ENCODE measurements at places on chromosomes 13 and 19.

DNA sequence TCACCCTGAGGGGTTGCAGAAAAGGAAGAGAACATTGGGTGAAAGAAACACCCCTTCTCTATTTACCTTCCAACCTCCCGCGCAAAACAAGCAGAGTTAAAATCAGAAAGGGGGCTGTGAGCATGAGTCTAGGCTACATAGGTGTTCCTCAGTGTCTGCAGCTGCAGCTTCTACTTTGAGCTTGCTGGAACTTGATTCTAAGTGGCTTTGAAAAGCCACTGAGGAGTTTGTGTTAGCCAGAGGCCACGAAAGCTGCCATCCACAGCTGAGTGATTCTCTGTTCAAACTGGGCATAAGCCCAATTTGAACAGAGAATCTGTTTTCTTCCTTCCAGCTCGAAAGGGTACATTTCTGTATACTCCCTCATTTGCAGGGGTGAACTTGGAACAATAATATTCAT lies 343.9 kb downstream of the PCDH9 start:
- DNase-seq: no peak

DNA sequence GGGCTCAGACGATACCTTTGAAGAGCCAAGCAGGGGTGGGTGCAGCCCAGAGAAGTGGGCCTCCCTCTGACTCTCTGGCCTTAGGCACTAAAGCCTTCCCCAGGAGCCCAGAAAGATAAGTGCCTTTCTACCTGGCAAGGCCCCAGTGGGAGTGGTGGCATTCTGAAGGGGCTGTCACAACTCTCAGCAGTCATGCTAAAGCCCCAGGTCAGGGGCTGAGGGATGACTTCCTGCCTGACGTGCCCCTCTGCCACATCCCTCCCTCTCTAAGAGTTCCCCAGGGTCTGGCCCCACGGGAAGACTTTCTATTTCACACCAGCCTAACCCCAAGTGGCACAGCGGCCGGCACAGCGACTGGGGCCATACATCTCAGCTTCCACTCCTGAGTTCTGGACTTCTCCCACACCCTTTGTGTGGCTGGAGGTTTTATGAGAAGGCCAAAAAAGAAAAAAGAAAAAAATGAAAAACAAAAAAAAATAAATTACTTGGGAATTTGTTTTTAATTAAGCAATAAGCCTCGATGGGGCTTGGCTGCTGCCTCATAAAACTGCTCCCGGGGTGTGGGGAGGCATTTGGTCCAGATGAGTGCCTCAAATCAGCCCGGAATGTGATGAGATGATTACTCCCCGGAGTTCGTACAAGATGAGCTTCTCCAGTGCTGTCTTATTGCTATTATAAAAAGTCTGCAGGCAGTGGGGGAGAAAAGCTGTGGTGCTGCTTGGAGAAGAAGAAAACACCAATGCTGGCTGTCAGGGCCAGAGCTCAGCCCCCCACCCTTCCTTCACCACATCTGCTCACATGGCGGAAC lies 28.5 kb upstream of the PLEKHF1 start:
- no peak for DNase-seq

DNA sequence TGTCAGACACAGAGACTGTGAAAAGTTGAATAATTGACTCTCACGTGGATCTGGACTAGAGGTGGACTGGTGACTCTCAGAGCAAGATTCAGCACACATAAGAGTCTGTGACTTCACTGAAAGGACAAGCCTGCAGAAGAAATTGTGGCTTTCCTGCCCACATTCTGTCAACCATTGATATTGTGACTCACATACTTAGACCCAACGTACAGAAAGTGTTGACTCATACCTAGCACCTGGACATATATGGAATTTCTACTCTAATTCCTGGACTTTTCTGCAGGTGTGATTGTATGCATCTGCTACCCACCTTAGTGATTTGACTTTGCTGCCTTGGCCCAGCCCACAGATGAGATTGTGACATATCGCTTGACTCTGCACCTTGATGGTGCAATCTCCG lies 15.6 kb upstream of the ZNF730 start:
- DNase-seq: no peak

- no peak for DNase-seq
Observed at GRCh38 chr19:54470991-54471782, 1.9 kb downstream of the CDC42EP5 start.

GRCh38 chr19:7850000-7850813 lies 20.2 kb downstream of the EVI5L start:
- no peak for DNase-seq

DNA sequence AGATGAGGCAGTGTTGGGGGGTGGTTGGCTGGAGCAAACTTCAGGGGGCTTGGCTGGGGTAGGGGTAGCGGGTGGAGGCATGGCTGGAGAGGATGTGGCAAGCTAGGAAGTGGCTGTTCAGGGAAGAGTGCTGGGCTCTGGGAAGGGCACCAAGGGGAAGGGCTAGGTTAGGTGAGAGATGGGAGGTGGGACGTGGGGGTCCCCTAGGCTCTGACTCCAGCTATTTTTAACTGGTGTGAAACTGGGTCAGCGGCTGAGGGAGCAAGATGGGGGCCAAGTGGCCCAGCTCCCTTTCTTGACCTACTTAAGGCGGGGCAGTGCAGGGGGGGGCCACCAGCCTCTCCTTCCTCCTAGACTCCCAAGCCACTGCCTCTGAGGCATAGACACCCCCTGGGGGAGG lies 7.3 kb downstream of the KCNC3 start:
- DNase-seq: no peak

Measured in Peyer's patch (tissue), 4 donors.